AG10803 (cell line): ENCODE measurements at places on chromosomes 16 and 17.

- DNase-seq: peak; percentile 37
Observed at GRCh38 chr17:80892900-80893603, 98.6 kb upstream of the CHMP6 start.

- no peak for DNase-seq
Observed at GRCh38 chr16:86090461-86091170, 191.7 kb downstream of the IRF8 start.

- DNase-seq: peak; percentile 81
Observed at GRCh38 chr16:19846436-19846835, 38.2 kb downstream of the GPRC5B start.

GRCh38 chr17:142102-142661, 4.8 kb downstream of the SCGB1C2 start:
- peak; percentile 26 for DNase-seq
